Endodermal cell (in vitro differentiated cells): ENCODE measurements at places on chromosomes 6 and 20. TPM values are rescaled to one million over a fixed set of nuclear protein-coding genes. Genes with fewer than 3 reads are reported as not detected.

ATRN gene
- total RNA-seq: 27.4 to 43.6 TPM (median 28.9 TPM) in 3 replicates

- H3K36me3 ChIP-seq: no peaks in the 10 kb centered on the region
- H3K4me3 ChIP-seq: no peak overlapping the region
- H3K27me3 ChIP-seq: no peaks in the 10 kb centered on the region
Measured at GRCh38 chr6:104597541-104598050, 262.1 kb downstream of the HACE1 start.

- no peak overlapping the region for H3K27ac ChIP-seq
- no peak for DNase-seq
Measured at GRCh38 chr20:33740189-33740588, 8.4 kb downstream of the ZNF341 start.

DNA sequence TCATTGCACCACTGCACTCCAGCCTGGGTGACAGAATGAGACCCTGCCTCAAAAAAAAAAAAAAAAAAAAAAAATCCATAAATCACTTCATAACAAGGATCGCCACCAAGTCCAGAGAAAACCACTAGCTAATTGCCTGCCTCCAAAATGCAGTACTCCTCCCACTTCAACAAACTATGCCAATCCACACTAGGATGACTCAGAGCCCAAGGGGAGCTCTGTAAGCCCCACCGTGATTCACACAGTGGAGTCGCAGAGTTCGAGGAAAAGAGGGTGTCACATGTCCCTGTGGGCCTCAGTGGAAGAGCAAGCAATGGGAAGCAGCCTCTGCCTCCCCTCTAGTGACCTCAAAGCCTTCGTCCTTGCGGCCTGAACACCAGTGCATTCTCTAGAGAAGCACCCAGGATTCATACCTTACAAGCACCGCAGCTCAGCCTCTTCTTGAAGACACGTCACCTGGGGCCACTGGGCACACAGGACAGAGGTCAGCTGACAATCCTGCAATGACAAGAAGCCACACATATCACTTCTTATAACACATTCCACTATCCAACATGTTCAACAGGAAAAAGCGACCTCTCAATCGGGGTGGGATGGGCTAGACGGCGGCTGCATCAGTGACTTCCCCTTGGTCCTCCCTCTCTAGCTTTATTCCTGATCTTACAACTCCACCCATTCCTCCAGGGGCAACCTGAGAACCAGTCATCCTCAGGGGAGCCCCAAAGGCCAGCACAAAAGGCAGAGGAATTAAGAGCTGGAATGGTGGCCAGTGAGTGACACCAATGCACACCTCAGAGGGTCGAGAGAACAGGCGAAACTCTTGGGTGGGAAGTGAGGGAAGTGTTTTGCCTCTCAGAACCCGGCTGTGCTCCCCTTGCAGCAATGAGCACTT, 8.9 kb downstream of the SNHG17 start:
- H3K27ac ChIP-seq: no peak overlapping the region
- H3K4me3 ChIP-seq: no peak overlapping the region
- DNase-seq: no peak
- peaks cover 95% of the 10 kb centered on the region for H3K36me3 ChIP-seq
- H3K4me1 ChIP-seq: no peaks in the 10 kb centered on the region

UST gene
- total RNA-seq: 16.3 and 17.9 TPM in 2 replicates

BEND6 gene
- 0.57 and 0.86 TPM in 2 replicates for total RNA-seq

GRCh38 chr6:158161566-158162254, 6.4 kb downstream of the SERAC1 start:
- peak; percentile 77 for DNase-seq
- no peak overlapping the region for H3K27ac ChIP-seq
- no peak overlapping the region for H3K4me3 ChIP-seq
- H3K4me1 ChIP-seq: no peaks in the 10 kb centered on the region

MYBL2 gene
- 91.8 to 190 TPM (median 182 TPM) in 3 replicates for total RNA-seq

DNA sequence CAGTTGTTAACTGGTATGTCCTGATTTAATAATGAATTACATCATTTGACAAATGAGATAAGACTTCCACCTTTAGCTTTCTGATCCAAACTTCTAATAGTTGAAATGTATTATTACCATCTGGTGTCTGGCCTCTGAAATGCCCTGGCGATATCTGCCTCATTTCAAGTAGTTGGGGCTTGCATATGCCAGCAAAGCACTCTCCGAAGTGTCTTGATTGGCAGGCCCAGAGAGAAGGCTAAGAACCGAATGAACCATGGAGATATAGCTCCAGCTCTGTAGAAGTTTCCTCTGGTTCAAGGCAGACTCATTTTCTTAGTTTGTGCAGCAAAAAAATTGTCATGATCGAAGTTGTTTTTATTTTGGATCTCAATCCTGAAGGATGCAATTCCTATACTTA, 13.4 kb upstream of the HIVEP2 start:
- peaks cover 12% of the 10 kb centered on the region for H3K27me3 ChIP-seq
- DNase-seq: no peak
- no peak overlapping the region for H3K4me3 ChIP-seq
- no peaks in the 10 kb centered on the region for H3K4me1 ChIP-seq

GRCh38 chr20:50724851-50725723, 6.3 kb upstream of the PARD6B start:
- peaks cover 4% of the 10 kb centered on the region for H3K4me1 ChIP-seq
- DNase-seq: peak; percentile 75
- no peaks in the 10 kb centered on the region for H3K36me3 ChIP-seq
- H3K27ac ChIP-seq: peak overlapping the region; percentile 30
- no peaks in the 10 kb centered on the region for H3K27me3 ChIP-seq
- H3K4me3 ChIP-seq: no peak overlapping the region

- no peaks in the 10 kb centered on the region for H3K27me3 ChIP-seq
- no peaks in the 10 kb centered on the region for H3K36me3 ChIP-seq
- no peak overlapping the region for H3K27ac ChIP-seq
- DNase-seq: no peak
Measured at GRCh38 chr6:10205892-10206291, 209.0 kb downstream of the TFAP2A start.

DNA sequence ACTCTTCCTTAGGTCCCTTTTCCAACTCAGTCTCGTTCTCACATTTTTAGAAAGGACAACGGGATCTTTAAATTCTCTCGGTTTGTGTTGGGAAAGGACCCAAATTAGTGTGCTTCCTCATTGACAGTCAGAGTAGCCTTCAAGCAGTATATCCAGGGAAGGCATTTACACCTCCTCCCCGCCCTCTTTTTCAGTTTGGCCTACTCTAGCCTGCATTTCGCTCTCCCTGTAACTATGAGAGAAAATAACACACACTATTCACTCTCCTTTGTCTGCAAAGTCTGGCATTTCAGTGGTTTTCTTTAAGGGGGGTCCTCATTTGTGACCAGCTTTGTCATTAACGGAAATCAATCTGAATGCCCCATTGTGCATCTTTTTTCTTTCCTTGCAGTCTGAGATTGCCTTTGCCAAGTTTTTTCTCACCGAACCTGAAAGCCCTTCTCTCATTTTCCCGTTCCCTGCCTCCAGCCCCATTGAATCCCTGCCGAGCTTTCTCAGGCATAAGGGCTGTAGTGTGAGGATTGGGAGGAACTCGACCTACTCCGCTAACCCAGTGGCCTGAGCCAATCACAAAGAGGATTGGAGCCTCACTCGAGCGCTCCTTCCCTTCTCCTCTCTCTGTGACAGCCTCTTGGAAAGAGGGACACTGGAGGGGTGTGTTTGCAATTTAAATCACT, 393 bp upstream of the FABP7 start:
- H3K27ac ChIP-seq: peak overlapping the region; percentile 84
- H3K4me3 ChIP-seq: peak overlapping the region; percentile 34
- H3K27me3 ChIP-seq: no peaks in the 10 kb centered on the region
- H3K36me3 ChIP-seq: no peaks in the 10 kb centered on the region

GRCh38 chr6:35470663-35471120, 2.5 kb downstream of the RPL10A start:
- no peaks in the 10 kb centered on the region for H3K27me3 ChIP-seq
- peaks cover 57% of the 10 kb centered on the region for H3K36me3 ChIP-seq
- peak overlapping the region; percentile 99 for H3K4me3 ChIP-seq
- peaks cover 3% of the 10 kb centered on the region for H3K4me1 ChIP-seq
- peak; percentile 44 for DNase-seq

CCDC170 gene
- total RNA-seq: 2.2 to 3.9 TPM (median 3.3 TPM) in 3 replicates

- no peak overlapping the region for H3K4me3 ChIP-seq
- no peak overlapping the region for H3K27ac ChIP-seq
- no peaks in the 10 kb centered on the region for H3K36me3 ChIP-seq
- no peaks in the 10 kb centered on the region for H3K4me1 ChIP-seq
- DNase-seq: peak; percentile 65
Measured at GRCh38 chr6:25835442-25836283, 3.8 kb upstream of the SLC17A1 start.

TPD52L1 gene
- 23.1 and 24.9 TPM in 2 replicates for total RNA-seq

TFAP2A gene
- total RNA-seq: 0.43 and 0.51 TPM in 2 replicates

B3GALT4 gene
- total RNA-seq: 5.5 to 7.2 TPM (median 7.0 TPM) in 3 replicates

GRCh38 chr6:37162740-37163139, 7.2 kb upstream of the PIM1 start:
- no peak overlapping the region for H3K4me3 ChIP-seq
- H3K36me3 ChIP-seq: no peaks in the 10 kb centered on the region
- no peak for DNase-seq
- H3K27me3 ChIP-seq: no peaks in the 10 kb centered on the region
- no peaks in the 10 kb centered on the region for H3K4me1 ChIP-seq
- H3K27ac ChIP-seq: no peak overlapping the region

EBF4 gene
- total RNA-seq: 3.9 and 6.4 TPM in 2 replicates

- H3K36me3 ChIP-seq: no peaks in the 10 kb centered on the region
- DNase-seq: peak; percentile 32
- no peak overlapping the region for H3K4me3 ChIP-seq
- H3K4me1 ChIP-seq: no peaks in the 10 kb centered on the region
Measured at GRCh38 chr6:169960003-169960344, 208.6 kb downstream of the ERMARD start.

GNAS-AS1 gene
- total RNA-seq: 7.6 and 9.3 TPM in 2 replicates

GRCh38 chr6:20631549-20631924, 97.3 kb downstream of the CDKAL1 start:
- H3K27ac ChIP-seq: no peak overlapping the region
- no peaks in the 10 kb centered on the region for H3K36me3 ChIP-seq
- DNase-seq: no peak
- H3K4me3 ChIP-seq: no peak overlapping the region
- H3K4me1 ChIP-seq: peaks cover 15% of the 10 kb centered on the region

DNA sequence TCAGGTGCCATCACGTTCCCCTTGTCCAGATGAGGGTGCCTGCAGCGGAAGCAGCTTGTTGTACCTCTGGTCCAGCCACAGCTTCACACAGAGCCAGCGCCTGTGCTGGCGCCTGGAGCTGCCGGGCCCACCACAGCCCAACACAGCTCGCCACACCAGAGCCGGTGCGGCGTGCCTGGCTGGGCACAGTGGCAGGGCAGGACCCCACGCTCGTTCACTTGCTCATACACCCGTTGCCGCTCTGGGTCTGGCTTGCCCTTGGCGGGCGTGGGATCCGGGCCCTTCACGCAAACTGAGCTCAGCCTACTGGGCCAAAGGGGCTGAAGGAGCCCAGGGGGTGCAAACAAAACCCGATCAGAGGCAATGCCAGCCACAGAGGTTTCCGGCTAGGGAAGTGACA, 492.5 kb upstream of the MANEA start:
- H3K4me1 ChIP-seq: no peaks in the 10 kb centered on the region
- no peaks in the 10 kb centered on the region for H3K27me3 ChIP-seq
- no peak overlapping the region for H3K27ac ChIP-seq
- no peaks in the 10 kb centered on the region for H3K36me3 ChIP-seq
- no peak overlapping the region for H3K4me3 ChIP-seq

- no peak overlapping the region for H3K27ac ChIP-seq
- peaks cover 12% of the 10 kb centered on the region for H3K4me1 ChIP-seq
- H3K27me3 ChIP-seq: no peaks in the 10 kb centered on the region
- H3K4me3 ChIP-seq: no peak overlapping the region
- no peaks in the 10 kb centered on the region for H3K36me3 ChIP-seq
- no peak for DNase-seq
Measured at GRCh38 chr6:55198715-55199114, 24.4 kb downstream of the HCRTR2 start.

MYLK4 gene
- total RNA-seq: 0.18 and 0.32 TPM in 2 replicates

DNA sequence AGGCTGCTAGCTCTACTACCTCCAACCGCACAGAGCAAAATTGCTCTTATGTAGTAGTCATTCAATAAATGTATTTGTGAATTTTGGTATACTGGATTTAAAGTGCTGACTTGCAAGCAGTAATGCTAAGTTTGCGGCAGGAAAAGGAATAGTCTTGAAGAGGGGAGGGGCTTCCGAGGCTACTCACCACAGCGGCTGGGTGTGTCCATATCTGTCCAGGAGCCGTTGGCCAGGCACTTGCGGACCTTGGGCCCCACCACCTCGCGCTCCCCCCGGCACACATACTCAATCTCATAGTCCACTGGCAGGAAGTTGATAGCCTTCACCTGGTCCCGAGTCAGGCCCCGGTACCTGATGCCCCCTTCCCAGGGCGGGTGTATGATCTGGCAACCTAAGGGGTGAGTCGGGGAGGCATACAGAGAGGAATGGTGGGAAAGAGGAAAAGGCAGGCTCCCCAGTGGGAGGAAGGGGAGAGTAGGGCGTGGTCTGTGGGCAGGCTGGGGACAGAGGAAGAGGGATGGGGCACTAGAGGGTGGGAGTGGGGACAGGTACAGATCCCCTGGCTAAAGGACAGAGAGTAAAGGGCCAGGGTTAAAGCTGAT, 1.7 kb downstream of the GABBR1 start:
- peaks cover 10% of the 10 kb centered on the region for H3K27me3 ChIP-seq
- no peak overlapping the region for H3K27ac ChIP-seq
- peak; percentile 72 for DNase-seq
- H3K4me1 ChIP-seq: no peaks in the 10 kb centered on the region
- H3K36me3 ChIP-seq: no peaks in the 10 kb centered on the region
- H3K4me3 ChIP-seq: peak overlapping the region; percentile 92

- H3K27ac ChIP-seq: no peak overlapping the region
- no peak for DNase-seq
- H3K36me3 ChIP-seq: no peaks in the 10 kb centered on the region
- H3K4me1 ChIP-seq: no peaks in the 10 kb centered on the region
Measured at GRCh38 chr20:48080583-48080982, 295.3 kb upstream of the SULF2 start.

POPDC3 gene
- 8.0 to 9.9 TPM (median 9.2 TPM) in 3 replicates for total RNA-seq

DNA sequence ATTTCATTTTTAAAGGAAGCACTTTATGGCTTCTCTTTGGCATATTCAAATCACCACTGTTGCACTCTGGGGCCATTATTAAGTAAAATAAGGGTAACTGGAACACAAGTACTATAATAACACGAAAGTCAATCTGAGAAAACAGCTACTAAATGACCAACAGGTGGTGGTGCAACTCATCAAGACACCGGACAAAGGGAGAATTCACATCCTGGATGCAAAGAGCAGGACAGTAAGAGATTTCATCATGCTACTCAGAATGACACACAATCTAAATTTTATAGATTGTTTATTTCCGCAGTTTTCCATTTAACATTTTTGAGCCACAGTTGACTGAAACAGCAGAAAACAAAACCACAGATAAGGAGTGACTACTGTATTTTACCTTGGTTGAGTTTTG, 27.6 kb upstream of the LY86 start:
- DNase-seq: no peak
- H3K27me3 ChIP-seq: peaks cover 6% of the 10 kb centered on the region
- no peak overlapping the region for H3K4me3 ChIP-seq
- no peaks in the 10 kb centered on the region for H3K4me1 ChIP-seq

DNA sequence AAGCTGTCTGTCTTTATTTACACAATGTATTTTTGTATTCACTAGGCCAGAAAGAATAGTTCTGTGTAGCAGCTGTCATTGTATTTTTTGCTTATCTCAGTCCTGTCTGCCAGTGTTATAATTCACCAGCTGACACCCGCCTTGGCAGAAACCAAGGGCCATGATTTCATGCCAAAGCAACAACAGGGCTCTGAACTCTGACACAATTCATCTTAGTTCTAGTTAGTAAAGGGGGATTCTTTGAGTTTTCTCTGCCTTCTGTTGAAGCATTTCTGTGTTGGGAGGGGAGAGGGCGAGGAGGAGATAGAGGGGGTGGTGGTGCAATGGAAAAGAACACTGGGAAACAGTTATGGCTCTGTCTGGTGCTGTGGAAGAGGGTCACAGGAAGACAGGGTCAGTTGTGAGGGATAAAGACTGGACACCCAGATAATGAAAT, 684.6 kb upstream of the MARCKS start:
- no peak overlapping the region for H3K4me3 ChIP-seq
- H3K27me3 ChIP-seq: no peaks in the 10 kb centered on the region
- H3K36me3 ChIP-seq: no peaks in the 10 kb centered on the region
- no peak for DNase-seq
- peak overlapping the region; percentile 68 for H3K27ac ChIP-seq
